ENCODE measurements at places on chromosomes 16 and 17.
A peak's percentile ranks its signal among the peaks of the same experiment; 100 is the strongest.

- no peak for DNase-seq
These were observed 1.2 kb upstream of the SHISA9 start for GRCh38 chr16:12900156-12900555.

DNA sequence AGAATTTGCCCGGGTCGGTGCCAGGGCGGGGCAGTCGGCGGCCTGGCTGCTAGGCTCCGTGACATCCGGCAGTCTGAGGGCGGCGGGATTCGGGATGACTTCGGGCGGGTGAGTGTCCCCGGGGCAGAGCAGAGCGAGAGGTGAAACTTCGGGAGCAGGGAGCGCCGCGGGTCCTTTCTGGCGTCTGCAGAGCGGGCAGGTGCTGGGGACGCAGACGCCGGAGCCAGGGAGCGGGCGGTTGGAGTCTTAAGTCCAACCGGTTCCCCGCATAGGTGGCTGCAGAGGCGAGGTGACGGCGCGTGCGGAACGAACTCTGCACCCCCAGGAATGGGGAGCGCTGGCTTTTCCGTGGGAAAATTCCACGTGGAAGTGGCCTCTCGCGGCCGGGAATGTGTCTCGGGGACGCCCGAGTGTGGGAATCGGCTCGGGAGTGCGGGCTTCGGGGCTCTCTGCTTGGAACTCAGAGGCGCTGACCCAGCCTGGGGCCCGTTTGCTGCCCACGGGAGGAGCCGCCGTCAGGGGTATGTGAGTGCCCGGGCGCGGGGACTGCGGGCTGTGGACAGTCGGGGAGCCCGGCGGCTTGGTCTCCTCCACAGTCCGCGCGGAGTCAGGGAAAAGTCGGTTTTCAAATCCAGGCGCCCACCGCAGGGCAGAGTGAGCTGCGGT, at the start of gene B4GALNT2:
Gene B4GALNT2 (plus strand): TSS at position 71 of the 666 bp plus-strand sequence. CDS start 24 bp downstream, at position 95.
- no peak for DNase-seq

DNA sequence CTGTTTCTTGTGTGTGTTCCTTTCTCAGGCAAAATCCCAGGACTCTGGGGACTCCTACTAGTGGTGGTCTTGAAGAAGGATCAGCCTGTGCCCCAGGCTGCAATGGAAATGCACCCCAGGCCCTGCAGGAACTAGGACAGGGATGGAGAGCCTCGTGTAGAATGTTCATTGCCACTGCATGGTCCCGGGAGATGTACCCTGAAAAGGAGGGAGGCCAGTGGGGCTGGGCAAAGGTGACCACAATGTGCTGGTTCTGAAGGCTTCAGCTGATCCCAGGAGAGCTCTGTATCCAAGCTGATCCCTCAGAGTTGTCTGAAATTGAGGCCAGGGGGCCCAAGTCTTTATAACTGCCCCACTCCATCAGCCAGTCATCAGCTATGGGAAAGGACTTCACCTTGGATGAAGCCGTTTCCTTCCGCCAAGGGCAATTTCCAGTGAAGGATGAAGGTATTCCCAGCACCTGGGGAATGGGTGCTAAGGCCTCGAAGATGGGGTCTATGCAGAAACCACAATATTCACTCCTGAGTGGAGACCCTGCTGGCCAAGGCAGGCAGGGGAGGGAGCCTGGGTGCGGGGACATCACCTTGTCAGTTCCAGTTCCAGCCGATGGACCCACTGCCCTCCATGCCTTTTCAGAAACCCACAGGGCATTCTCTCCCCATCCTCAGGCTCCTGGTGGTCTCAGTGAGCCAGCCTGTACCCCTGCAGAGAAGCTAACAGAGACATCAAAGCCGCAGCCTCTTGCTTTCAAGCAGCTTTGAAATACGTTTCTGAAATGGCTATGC, 59.9 kb upstream of the CDH5 start:
- no peak for DNase-seq

GRCh38 chr16:55475919-55476318, 3.1 kb upstream of the MMP2 start:
- no peak for DNase-seq

- no peak for DNase-seq
These were observed 144.7 kb upstream of the CRHR1 start for GRCh38 chr17:45639297-45639849.

DNA sequence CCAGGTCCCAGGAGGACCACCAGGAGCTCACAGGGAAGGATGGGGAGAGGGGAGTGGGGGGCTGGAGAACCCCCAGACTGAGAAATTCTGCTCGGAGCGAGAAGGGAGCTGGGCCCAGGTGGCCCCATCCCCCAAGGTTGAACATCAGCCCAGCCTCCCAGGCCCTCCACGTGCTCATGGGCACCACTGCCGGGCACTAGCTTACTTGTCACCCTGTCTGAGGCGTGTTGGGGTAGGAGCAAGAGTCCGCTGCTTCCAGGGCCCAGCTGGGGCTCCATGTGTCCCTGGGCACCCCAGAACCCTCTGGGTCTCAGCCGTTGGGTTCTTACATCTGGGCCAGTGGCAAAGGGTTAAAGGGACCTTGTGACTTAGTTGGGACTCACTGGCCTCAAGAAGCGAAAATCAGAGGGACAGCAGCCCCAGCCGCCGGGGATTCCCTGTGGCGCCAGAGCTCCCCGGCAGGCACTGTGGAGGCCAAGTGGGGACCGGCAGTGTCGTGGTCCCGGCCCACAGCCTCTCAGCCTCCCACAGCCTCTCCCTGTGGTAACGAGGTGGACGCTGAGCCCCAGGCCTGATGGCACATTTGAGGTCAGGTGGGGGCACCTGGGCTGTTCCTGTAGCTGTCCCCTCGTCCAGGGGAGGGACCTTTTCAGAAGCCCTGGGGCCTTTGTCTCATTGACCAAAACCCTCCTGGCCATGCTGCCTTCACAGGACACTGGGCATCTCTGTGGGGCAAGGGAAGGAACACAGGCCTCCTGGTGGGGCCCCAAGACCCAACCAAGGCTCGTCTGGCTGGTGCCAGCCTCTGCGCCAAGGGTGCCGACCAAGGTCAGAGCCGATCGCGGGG, 33.7 kb upstream of the CDH15 start:
- no peak for DNase-seq

GRCh38 chr17:78164748-78165607, 3.4 kb upstream of the SYNGR2 start:
- DNase-seq = no peak

DNA sequence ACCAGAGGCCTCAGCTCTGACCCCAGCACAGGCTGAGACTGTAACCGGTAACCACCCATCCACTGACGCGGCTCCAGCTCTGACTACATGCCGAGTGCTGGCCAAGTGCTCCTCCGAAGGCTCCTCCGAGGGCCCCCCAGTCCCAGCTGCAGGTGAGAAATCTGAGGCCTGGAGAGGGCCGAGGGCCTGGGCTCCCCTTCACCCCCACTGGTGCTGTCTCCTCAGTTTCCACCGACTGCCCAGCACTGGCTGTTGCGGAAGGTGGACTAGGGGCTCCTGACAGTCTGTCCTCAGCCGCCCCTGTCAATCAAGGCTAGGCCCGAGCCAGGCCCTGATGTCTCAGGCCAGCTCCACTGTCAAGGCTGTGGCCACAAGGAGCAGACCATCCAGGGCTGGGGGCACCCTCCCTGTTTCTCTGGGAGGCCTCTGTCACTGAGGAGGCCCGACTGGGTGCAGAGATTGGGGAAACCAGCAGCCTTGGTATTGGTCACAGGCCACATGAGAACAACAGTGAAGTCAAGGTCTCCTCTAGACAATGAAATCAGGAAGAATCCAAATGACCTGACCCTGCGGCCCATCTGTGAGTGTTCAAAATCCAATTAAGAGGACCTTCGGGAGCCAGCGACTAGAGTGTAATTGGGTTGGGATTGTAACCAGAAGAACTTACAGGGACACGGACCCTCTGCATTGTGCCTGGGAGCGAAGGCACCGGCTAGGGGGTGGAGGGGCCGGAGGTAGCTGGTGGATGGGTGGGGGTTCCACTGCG, 5.1 kb downstream of the TMEM235 start:
- DNase-seq = no peak

GRCh38 chr17:1724351-1724868, at the start of gene WDR81:
TSS of gene WDR81 (plus strand) at chr17:1724704. CDS start at chr17:1724960, 256 bp downstream.
- peak; percentile 87 for DNase-seq

- DNase-seq = no peak
These were observed 3.7 kb downstream of the CETP start for GRCh38 chr16:56965149-56966092.

DNA sequence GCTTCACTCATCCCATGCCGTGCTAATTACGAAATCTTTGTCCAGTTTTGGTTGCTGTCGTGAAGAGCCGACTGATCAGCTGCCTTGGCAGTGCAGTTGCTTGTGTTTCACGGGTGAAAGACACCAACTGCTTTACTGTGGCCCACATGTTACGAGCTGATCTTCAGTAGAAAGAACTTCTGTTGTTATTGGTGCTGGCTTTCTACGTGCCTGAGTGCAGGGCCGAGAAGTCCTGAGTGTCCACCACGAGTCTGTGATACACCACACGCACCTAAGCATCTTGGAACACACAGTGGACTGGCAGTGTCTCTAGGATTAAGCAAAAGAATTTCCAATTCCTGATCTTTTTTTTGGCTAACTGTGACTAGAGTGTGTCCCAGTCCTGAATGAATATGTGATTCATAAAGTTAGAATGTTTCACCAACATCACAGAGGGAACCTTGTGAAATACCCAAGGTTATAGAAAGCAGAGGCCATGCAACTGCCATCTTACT, 70.4 kb upstream of the CLEC18A start:
- DNase-seq = peak; percentile 37

DNA sequence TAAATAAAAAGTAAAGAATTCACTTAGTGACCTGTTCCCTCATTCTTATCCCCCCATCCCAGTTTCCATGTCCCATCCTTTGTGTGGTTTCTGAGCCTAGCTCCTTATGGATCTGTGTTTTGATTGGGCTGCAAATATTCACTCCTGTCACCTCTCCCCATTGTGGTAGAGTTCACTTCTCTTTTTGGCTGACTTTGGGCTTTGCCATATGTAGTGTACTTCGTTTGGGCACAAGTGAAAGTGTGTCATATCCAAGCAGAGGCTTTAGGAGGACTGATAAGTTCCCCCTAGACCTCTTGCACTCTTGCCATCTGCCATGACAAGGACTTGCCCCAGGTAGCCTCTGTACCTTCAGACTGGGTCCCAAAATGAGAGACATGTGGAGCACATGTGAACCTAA, 13.0 kb upstream of the DHRS7B start:
- DNase-seq = no peak

- no peak for DNase-seq
These were observed 10.6 kb downstream of the ATP6V0D1 start for GRCh38 chr16:67470359-67470758.

GRCh38 chr17:41863074-41863848, 2.0 kb downstream of the KLHL11 start:
- no peak for DNase-seq

GRCh38 chr17:17722081-17722905, 41.0 kb downstream of the RAI1 start:
- peak; percentile 31 for DNase-seq

DNA sequence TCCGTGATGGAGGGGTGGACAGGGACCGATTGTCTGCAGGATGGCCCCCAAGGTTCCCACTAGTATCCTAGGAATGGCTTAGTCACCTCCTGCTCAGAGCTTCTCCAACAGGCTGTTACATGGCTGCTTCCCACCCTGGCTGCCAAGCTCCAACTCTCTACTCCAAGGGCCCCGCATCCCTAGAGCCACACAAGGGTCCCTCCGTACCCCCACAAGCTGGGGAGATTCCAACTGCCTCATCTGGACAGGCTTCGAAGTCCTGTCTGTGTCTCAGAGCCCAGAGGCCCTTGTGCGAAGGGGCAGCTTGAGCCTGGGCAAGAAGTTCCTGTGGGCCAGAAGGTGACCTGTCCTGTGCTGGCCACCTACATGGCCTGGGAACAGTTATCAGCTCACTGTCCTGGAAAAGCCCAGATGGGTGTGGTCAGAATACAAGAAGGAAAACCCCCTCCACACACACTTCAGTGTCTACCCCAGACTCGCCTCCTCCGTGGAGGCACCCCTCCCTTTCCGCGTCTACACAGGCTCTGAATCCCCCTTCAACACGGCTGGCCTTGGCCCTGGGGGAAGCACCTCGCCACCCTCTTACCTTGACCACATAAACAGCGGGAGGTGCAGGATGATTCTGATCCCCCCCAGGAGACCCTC, 586 bp downstream of the MEAK7 start:
- DNase-seq = peak; percentile 44

DNA sequence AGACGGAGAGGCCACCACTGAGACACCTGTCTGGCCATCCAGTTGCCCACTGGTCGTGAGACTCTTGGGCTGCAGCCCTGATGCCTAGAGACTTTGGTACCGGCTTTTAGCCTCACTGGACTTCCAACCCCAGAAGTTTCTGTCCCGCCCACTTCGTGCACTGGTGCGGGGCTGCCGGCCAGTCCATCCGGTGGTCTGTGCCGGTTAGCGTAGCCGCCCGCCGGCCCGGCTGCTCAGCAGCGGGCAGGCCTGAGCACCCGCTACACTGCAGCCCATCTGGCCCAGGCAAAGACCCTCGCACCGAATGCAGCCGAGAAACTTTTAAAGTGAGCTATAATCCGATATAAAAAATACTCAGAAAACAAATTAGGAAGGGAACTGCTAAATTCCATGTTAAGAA, 30.7 kb downstream of the AKAP10 start:
- no peak for DNase-seq

- no peak for DNase-seq
These were observed 35.5 kb upstream of the TMEM92 start for GRCh38 chr17:50238601-50239280.

GRCh38 chr16:19196871-19197270, 28.8 kb downstream of the SYT17 start:
- no peak for DNase-seq

GRCh38 chr17:41258406-41258805, 3.2 kb downstream of the KRTAP9-9 start:
- DNase-seq = no peak

DNA sequence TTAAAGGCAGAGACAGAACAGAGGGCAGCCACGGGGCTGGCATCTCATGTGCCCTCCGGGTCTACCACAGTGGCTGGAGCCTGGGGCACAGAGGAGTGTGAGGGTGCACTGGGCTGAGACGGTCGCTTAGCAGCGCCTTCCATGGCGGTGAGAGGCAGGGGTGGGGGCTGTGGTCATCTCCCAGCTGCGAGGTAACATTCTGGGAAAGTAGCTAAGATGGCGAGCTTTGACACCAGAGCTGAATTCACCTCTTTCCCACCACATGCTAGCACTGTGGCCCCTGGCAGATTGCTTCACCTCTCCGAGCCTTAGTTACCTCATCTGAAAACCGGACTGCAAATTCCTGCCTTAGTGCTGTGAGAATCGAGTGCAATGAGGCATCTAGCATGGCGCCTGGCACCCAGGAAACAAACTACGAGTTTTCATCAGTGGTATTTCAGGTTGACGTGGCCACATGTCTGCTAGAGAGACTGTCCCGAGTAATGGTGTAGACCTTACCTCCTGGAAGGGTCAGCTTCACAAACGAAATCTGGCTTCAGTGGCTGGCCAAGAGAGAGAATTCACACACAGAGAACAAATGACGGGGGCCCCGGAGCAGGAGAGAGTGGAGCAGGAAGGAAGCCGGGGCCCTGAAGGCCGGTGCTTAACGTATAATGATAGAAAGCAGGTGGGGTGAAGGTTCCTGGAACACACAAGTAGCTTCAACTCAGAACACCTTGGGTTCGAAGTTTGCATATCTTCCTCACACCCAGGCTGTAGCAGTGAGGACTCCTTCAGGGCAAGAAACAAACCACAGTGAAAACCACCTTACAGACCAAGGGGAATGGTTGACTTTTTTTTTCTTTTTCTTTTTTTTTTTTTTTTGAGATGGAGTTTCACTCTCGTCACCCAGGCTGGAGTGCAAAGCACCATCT, 63.9 kb upstream of the RPH3AL start:
- DNase-seq = no peak
